ENCODE measurements at places on chromosomes 2 and 18. TPM values are rescaled to one million over a fixed set of nuclear protein-coding genes. Genes with fewer than 3 reads are reported as not detected.
A peak's percentile ranks its signal among the peaks of the same experiment; 100 is the strongest.

Gene ASTL
- not detected for polyA plus RNA-seq

Gene WNT6
- polyA plus RNA-seq: 1.4 TPM

Gene RIF1
- 5.0 TPM for polyA plus RNA-seq

Gene LMAN2L
- polyA plus RNA-seq: 38.5 TPM

Gene CACNB4
- polyA plus RNA-seq: 0.03 TPM

Gene DLGAP1
- polyA plus RNA-seq: 0.11 TPM

Gene ATG9A
- 133 TPM for polyA plus RNA-seq

Gene RGPD4
- not detected for polyA plus RNA-seq

Gene CPLX4
- not detected for polyA plus RNA-seq

DNA sequence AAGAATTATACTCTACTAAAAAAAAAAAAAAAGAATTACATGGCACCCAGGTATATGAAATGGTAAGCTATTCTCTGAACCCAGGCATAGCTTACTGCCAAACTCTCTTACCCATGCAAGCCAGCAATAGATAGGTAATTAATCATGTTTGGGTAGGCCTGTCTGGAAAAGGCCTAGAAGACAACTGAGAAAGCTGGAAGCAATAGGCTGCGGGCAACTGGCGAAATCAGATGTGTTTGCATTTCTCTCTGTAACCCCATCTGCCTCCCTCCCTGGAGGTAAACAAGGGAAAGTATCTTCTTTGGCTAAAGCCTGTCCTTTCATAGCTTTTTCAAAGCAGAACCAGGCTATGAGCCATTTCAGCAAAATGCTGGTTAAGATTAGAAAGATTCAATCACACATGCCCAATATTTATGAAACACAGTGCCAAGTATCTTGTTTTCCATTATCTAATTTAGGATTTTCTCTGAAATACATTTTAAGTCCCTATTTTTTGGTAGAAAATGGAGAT, 934.8 kb upstream of the DDX18 start:
- no peak for DNase-seq
- H3K4me3 ChIP-seq: no peak overlapping the region
- H3K27me3 ChIP-seq: no peaks in the 10 kb centered on the region
- no peaks in the 10 kb centered on the region for H3K36me3 ChIP-seq

DNA sequence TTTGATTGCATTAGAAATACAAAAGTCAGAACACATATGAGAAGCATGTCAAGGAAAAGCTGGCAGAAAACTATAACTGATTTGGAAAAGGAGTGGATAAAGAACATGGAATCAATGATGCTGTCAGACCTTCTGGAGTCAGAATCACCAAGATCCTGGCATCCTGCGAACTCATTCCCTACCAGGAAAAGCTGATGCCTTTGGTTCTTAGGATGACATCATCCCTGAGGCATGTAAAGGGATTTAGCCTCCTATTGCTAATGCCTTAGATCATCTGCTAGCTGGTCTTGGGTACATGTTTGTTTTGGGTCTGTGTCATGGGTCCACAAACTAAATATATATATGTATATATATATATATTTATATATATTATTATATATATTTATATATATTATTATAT, 680.7 kb downstream of the EPHA4 start:
- no peak for DNase-seq
- no peak overlapping the region for H3K27ac ChIP-seq
- no peaks in the 10 kb centered on the region for H3K4me1 ChIP-seq
- no peaks in the 10 kb centered on the region for H3K27me3 ChIP-seq

- no peaks in the 10 kb centered on the region for H3K36me3 ChIP-seq
- H3K4me1 ChIP-seq: peaks cover 33% of the 10 kb centered on the region
- H3K27ac ChIP-seq: no peak overlapping the region
Measured at GRCh38 chr2:45859682-45860081, 208.2 kb downstream of the PRKCE start.

GRCh38 chr2:180481998-180482397, 474.9 kb upstream of the CWC22 start:
- no peaks in the 10 kb centered on the region for H3K36me3 ChIP-seq
- no peak overlapping the region for H3K4me3 ChIP-seq
- no peak overlapping the region for H3K27ac ChIP-seq
- DNase-seq: no peak

DNA sequence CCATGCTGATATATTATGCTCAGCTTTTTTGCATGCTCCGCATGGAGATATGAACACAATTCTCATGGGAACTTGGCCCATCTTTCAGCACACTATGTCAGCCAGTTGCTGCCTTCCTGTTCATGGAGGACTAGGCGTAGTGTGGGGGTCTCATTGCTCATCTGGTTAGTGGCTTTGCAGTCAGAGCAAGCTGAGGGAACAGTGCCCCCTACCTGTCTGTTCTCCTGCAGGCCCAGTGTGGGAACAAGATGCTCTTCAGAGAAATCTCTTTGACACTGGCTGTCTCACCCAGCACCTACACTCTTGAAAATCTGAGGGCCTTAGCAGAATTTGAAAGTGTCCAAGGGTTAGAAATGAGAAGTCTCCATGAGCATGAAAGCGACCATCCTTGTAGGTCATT, 47.1 kb downstream of the SPTBN1 start:
- peaks cover 88% of the 10 kb centered on the region for H3K4me1 ChIP-seq
- peak overlapping the region; percentile 49 for H3K27ac ChIP-seq
- peaks cover 4% of the 10 kb centered on the region for H3K36me3 ChIP-seq
- H3K27me3 ChIP-seq: no peaks in the 10 kb centered on the region

- no peaks in the 10 kb centered on the region for H3K36me3 ChIP-seq
- no peak for DNase-seq
- H3K4me3 ChIP-seq: no peak overlapping the region
Measured at GRCh38 chr2:216222650-216223352, 113.7 kb downstream of the XRCC5 start.

GRCh38 chr2:184692141-184692734, 93.9 kb downstream of the ZNF804A start:
- no peak overlapping the region for H3K4me3 ChIP-seq
- H3K36me3 ChIP-seq: no peaks in the 10 kb centered on the region
- DNase-seq: no peak

DNA sequence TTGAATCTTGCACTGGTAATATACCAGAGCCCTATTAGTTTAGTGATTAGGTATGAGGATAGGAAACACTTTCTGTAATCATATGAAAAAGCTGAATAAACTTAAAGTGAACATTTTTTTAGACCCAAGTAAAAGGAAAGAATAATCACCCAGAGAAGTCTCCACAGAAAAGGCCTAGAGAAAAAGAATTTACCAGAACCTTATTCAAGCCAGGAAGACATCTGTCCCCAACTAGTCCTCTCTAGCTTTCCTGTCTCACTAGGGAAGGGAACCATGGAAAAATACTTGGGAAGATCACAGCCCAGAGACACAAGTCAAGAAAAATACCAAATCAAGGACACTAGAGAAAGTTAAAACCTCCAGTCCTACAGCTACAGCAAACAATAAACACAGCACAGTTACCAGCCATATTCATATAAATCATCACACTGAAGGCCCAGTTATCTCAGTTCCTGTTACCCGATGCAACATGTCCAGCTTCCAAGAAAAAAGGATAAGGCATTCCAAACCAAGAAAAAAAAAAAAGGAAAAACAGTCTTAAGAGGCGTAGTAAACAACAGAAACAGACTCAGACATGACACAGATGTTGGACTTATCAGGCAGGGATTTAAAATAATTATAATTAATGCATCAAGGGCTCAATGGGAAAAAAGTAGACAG, 461.5 kb downstream of the IRS1 start:
- no peak overlapping the region for H3K4me3 ChIP-seq
- H3K36me3 ChIP-seq: no peaks in the 10 kb centered on the region
- H3K27me3 ChIP-seq: no peaks in the 10 kb centered on the region

- H3K4me1 ChIP-seq: peaks cover 68% of the 10 kb centered on the region
- H3K36me3 ChIP-seq: peaks cover 24% of the 10 kb centered on the region
- H3K27me3 ChIP-seq: no peaks in the 10 kb centered on the region
- no peak overlapping the region for H3K4me3 ChIP-seq
Measured at GRCh38 chr2:46978723-46979122, 63.1 kb upstream of the MCFD2 start.

- H3K27me3 ChIP-seq: no peaks in the 10 kb centered on the region
- peaks cover 61% of the 10 kb centered on the region for H3K4me1 ChIP-seq
- no peaks in the 10 kb centered on the region for H3K36me3 ChIP-seq
- no peak overlapping the region for H3K27ac ChIP-seq
Measured at GRCh38 chr2:24508878-24509277, 17.8 kb downstream of the NCOA1 start.

DNA sequence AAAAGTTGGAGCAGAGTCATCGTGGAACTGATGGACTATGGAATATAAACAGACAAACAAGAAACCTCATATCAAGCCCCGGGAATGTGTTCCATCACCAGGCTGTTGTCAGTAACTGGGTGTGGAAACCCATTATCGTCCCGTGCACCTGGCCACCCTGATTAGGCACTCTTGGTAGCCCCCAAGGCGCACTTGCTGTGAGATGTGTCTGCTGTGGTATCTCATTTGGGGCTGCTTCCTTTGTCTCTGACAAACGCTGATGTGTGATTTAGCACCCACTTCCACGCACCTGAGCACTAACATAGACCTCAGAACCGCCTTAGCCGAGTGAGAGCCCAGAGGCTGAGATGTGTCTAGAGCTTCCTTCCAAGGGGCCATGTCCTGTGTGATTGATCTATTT, 96.3 kb downstream of the PRPF40A start:
- no peak for DNase-seq
- peaks cover 41% of the 10 kb centered on the region for H3K36me3 ChIP-seq
- no peak overlapping the region for H3K27ac ChIP-seq
- H3K4me1 ChIP-seq: no peaks in the 10 kb centered on the region
- no peak overlapping the region for H3K4me3 ChIP-seq

DNA sequence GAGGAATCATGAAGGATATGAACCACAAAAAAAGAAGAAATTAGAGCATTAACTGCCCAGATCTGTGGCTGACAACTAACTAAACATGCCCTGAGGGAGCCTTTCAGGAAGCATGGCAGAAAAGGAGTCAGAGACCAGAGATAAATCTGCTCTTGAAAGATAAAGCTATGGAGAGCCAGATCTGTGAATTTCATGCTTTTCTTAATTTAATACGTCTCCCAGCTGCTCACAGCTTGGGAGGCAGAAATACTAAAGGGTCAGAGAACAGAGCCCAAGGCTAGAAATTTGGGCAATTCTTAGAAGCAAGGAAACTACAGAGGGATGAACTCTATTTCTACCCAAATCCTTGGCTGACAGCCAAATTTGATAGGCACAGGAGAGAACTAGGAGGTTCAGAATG, 223.0 kb upstream of the DPP10 start:
- H3K4me1 ChIP-seq: no peaks in the 10 kb centered on the region
- no peak overlapping the region for H3K27ac ChIP-seq
- DNase-seq: no peak
- no peak overlapping the region for H3K4me3 ChIP-seq

DNA sequence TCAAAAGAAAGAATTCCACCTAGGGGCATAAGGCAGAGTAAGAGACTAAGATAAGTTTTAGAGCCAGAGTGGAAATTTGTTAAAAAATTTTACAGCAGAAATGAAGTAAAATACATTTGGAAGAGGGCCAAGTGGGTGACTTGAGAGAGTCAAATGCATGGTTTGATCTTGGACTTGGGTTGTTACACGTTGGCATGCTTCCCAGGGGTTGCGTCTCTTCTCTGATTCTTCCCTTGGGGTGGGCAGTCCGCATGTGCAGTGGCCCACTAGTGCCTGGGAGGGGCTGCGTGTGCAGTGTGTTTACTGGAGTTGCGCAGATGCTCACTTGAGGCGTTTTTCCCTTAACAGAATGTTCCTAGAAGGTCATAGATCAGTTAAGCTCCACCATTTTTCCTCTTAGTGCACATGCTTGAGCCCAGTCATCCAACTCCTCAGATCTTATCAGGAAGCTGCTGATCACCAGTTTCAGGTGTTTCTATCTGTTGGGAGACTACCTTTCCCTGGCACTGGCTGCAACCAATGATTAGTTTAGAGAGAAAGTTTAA, 13.1 kb downstream of the SEH1L start:
- H3K36me3 ChIP-seq: peaks cover 65% of the 10 kb centered on the region
- no peak for DNase-seq
- no peak overlapping the region for H3K27ac ChIP-seq
- H3K27me3 ChIP-seq: no peaks in the 10 kb centered on the region
- H3K4me3 ChIP-seq: no peak overlapping the region
- no peaks in the 10 kb centered on the region for H3K4me1 ChIP-seq

DNA sequence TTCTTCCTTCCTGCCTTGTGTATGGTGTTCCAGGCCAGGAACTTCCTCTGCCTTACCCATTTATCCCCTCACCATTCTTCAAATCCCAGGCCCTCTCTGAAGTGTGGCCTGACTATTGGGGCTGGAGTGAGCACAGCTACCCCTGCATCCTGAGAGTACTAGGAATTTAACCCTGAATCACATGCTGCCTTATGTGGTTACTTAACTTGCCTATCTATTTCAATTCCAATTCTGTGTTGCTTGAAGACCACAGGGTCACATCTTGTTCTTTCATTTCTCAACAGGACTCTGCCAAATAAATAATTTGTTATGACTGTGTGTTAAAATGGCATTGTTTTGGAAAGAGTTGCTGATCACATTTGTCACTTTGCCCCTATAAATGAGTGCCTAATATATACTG, 108.6 kb downstream of the CERS6 start:
- no peak overlapping the region for H3K4me3 ChIP-seq
- H3K27me3 ChIP-seq: no peaks in the 10 kb centered on the region
- peaks cover 52% of the 10 kb centered on the region for H3K4me1 ChIP-seq
- H3K27ac ChIP-seq: no peak overlapping the region
- H3K36me3 ChIP-seq: no peaks in the 10 kb centered on the region
- DNase-seq: no peak

DNA sequence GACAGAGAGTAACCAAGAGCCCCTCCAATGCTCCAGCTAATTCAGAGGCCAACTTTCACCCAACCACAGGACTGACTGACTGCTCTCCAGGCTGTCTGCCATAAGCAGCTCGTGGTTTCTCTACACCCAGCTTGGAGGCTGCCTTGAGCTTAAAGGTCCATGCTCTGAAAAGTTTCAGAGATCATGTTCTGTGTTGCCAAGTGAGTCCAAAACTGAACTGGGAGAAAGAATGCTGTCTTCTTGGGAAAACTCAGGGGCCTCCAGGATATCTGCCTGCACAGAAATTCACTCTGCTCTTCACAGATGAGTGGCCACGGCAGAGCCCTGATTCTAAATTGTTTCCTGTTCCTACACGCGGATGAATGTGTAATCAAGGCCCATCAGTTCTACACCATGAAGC, 51.1 kb downstream of the LPIN2 start:
- H3K4me1 ChIP-seq: peaks cover 25% of the 10 kb centered on the region
- no peaks in the 10 kb centered on the region for H3K36me3 ChIP-seq
- H3K27ac ChIP-seq: peak overlapping the region; percentile 37
- no peak for DNase-seq
- H3K27me3 ChIP-seq: no peaks in the 10 kb centered on the region

- no peaks in the 10 kb centered on the region for H3K27me3 ChIP-seq
- H3K36me3 ChIP-seq: no peaks in the 10 kb centered on the region
- no peak overlapping the region for H3K27ac ChIP-seq
- no peaks in the 10 kb centered on the region for H3K4me1 ChIP-seq
- no peak overlapping the region for H3K4me3 ChIP-seq
Measured at GRCh38 chr2:229340086-229340760, 69.1 kb upstream of the PID1 start.

GRCh38 chr2:115163572-115163971, 721.1 kb downstream of the DPP10 start:
- H3K4me3 ChIP-seq: no peak overlapping the region
- H3K4me1 ChIP-seq: no peaks in the 10 kb centered on the region
- H3K36me3 ChIP-seq: no peaks in the 10 kb centered on the region
- H3K27ac ChIP-seq: no peak overlapping the region

- no peak for DNase-seq
- peak overlapping the region; percentile 46 for H3K4me3 ChIP-seq
- peaks cover 3% of the 10 kb centered on the region for H3K4me1 ChIP-seq
Measured at GRCh38 chr2:25131567-25132298, 36.6 kb downstream of the POMC start.

GRCh38 chr2:57434972-57435371, 611.6 kb upstream of the VRK2 start:
- no peaks in the 10 kb centered on the region for H3K27me3 ChIP-seq
- no peak for DNase-seq
- no peak overlapping the region for H3K4me3 ChIP-seq
- H3K36me3 ChIP-seq: no peaks in the 10 kb centered on the region
- H3K4me1 ChIP-seq: no peaks in the 10 kb centered on the region

All from heart left ventricle (tissue), 16 donors.